ENCODE measurements at places on chromosomes 12 and 14.

DNA sequence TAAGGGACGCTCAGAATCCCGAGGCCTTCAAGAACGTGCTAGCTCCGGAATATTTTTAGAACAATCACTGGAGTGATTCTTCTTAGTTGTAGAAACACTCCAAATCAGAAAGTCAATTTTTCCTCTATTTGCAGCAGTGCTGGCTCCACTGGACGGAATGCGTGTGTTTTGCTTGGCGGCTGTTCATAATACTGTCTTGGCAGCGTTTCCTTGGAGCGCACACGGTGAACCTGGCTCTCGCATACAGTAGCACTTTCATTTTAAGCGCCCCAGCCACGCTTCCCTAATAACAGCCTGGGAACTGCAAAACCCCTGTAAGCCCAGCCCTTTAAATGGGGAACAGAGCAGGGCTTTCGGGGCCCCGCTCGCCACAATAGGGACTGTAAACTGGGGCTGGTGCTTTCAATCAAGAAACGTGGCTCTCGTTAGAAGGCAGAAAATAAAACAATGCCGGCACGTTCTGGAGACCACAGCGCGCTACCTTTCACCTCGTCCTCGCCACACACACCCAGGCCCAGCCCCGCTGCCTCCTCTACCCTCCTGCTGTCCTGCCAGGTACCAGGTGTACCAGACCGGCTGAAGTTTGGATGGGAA, 79.9 kb downstream of the BCL11B start:
- peak; percentile 80 for DNase-seq

DNA sequence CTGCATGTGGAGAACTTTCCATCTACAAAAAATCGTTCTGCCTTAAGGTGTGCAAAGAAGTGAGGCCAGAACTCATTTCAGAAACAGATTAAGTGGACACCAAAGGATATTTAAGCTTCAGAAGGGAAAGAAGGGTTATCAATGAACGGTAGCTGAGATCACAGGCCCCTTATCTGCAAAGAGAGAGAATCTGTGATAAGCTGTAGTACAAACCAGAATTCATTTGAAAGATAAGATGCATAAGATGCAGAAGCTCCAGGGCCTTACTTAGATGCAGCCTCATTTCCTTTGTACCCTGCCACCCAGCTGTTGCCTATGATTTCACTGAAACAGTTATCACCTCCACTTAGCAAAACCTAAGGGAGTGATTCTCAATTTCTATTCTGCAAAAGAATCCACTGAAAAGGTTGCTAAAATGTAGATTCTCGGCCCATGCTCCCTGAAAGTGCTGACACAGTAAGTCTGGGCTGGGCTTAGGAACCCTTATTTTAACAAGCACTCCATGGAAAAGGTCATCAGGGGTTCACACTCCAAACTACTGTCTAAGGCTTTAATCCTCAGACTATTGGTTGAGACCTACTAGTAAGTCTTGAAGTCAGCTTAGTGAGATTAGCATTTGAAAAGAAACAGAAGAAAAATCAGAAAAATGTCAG, 64.8 kb downstream of the HELB start:
- DNase-seq: no peak

DNA sequence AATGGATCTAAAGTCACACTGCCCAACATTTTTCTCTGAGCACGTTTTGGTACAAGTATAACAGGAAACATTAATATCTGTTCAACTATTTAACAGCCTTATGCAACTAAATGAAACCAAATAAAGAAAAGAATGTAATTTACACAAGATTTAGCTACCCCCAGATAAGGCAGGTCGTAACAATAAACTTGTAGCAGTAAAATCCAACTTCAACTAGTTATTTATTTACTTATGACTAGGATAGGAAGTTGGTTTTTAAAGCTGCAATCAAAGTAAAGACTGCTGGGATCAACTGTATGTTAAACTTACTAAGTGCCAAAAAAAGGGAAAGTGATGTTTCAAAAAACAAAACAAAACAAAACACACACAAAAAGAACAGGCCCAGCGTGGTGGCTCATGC, 30.9 kb downstream of the FERMT2 start:
- DNase-seq: no peak

DNA sequence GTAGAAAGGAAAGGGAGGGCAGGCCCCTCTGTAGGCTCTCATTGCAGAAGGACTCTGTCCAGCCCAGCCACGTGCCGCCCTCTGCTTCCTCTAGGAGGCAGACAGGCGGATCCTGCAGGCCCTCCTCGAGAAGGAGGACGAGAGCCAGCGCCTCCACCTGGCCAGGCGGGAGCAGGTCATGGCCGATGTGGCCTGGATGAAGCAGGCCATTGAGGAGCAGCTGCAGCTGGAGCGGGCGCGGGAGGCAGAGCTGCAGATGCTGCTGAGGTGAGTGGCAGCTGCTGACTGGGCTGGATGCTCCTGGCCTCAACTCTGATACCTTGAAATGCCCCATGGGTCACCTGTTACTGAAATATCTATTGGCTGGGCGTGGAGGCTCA, 10.9 kb downstream of the TCHP start:
- no peak for DNase-seq

- DNase-seq: no peak
These were observed 25.7 kb downstream of the R3HDM2 start for GRCh38 chr12:57404966-57405640.
